ENCODE measurements at places on chromosomes 4 and X. TPM values are rescaled to one million over a fixed set of nuclear protein-coding genes. Genes with fewer than 3 reads are reported as not detected.

DNA sequence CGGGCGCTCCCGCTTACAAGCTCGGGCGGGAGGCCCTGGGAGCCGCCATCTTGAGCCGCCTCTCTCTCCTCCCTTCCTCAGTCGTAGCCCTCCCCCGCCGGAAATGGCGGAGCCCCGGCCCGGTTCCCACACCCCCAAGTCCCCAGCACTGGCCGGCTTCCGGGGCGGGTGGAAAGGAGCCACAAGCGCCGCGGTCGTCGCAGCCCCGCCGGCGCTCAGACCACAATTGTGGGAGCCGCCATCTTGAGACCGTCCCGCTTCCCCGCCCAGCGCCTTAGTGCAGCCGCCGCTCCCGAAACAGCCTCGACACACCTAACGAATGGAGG, 531 bp downstream of the HCFC1 start:
- H3K27me3 ChIP-seq = no peaks in the 10 kb centered on the region
- no peaks in the 10 kb centered on the region for H3K36me3 ChIP-seq
- peak overlapping the region; percentile 76 for H3K4me3 ChIP-seq

RBMXL3 gene
- total RNA-seq = not detected

DNA sequence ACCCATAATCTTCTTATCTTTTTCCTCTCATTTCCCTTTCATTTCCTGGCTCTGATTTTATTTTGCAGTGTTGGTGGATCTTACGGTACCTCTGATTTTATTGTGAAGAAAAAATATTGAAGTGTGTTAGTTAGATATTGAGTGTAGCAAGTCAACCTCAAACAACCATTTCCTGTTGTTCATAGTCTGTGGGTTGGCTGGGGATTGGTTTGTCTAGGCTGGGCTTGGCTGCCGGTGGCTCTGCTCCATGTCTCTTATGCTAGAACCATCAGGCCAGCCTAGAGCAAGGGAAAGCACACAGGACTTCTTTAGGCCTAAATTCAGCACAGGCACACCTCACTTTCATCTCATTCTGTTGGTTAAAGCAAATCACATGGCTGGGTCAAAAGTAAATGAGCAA, 383.1 kb upstream of the LCORL start:
- no peak overlapping the region for H3K4me3 ChIP-seq
- no peaks in the 10 kb centered on the region for H3K4me1 ChIP-seq
- no peak for ATAC-seq
- no peak overlapping the region for H3K27ac ChIP-seq

DNA sequence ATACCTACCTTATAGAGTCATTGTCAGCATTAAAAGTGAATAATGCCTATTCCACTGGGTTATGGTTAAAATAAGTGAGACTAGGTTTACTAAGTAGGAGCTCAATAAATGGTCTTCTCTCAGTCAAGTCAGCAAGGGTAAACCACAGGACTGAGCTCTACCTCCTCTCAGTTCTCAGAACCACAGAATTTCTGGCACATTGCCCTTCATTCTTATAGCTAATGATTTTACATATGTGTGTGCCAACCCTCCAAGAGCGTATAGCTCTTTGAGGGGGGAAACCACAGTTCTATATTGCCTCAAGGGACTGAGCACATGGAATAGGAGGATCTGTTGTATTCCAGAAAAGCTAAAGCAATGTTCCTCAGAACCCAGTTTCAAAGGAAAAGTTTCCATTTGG, 124.8 kb downstream of the ATG4A start:
- H3K27ac ChIP-seq = peak overlapping the region; percentile 65
- no peaks in the 10 kb centered on the region for H3K27me3 ChIP-seq
- H3K4me3 ChIP-seq = no peak overlapping the region
- peaks cover 3% of the 10 kb centered on the region for H3K36me3 ChIP-seq
- no peak for ATAC-seq
- no peaks in the 10 kb centered on the region for H3K4me1 ChIP-seq

- H3K36me3 ChIP-seq = no peaks in the 10 kb centered on the region
- no peak for ATAC-seq
- H3K27ac ChIP-seq = peak overlapping the region; percentile 91
Measured at GRCh38 chr4:110198049-110198434, 373 bp downstream of the ELOVL6 start.

All from gastroesophageal sphincter (tissue), 4 donors.